MCF 10A (cell line): ENCODE measurements at places on chromosomes 5 and 9. TPM values are rescaled to one million over a fixed set of nuclear protein-coding genes. Genes with fewer than 3 reads are reported as not detected.

DNA sequence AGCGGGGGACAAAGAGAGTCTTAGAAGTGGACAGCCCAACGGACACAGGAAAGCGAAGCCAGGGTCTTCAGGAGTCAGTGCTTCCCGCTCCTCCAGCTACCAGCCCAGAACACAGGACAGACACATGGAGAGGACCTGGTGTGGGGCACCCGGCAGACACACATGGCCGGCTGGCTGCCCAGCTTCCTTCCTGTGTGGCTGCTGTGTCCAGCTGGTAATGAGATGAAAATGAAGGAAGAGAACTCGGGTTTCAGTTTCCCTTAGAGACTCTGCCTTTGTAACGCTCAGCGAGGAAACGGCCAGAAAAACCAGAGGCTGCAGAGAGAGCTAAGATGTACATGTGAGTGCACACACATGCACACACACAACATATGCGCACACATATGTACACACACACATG, 87.5 kb downstream of the SECISBP2 start:
- peaks cover 5% of the 10 kb centered on the region for H3K36me3 ChIP-seq
- no peak for DNase-seq
- H3K4me3 ChIP-seq, result no peak overlapping the region

DNA sequence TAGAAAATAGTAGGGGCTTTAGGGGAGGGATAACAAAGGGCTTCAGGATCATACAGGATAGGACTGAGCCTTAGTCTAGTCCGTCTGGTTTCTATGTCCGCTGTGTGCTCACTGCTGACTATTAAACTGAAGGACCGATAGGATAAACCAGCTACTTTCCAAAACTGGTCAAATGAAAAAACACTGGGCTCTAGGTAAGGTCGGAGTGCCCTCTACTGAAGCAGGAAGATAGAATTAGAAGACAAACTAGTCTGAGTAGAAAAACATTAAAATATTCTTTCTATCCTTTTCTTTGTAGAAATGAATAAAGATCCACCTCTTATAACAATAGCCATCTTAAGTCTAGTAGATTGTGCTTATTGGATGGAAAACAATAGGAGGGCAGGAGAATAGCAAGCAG, 133.6 kb downstream of the CEMIP2 start:
- no peak overlapping the region for H3K27ac ChIP-seq
- no peaks in the 10 kb centered on the region for H3K36me3 ChIP-seq
- DNase-seq, result no peak
- H3K4me3 ChIP-seq, result no peak overlapping the region

DNA sequence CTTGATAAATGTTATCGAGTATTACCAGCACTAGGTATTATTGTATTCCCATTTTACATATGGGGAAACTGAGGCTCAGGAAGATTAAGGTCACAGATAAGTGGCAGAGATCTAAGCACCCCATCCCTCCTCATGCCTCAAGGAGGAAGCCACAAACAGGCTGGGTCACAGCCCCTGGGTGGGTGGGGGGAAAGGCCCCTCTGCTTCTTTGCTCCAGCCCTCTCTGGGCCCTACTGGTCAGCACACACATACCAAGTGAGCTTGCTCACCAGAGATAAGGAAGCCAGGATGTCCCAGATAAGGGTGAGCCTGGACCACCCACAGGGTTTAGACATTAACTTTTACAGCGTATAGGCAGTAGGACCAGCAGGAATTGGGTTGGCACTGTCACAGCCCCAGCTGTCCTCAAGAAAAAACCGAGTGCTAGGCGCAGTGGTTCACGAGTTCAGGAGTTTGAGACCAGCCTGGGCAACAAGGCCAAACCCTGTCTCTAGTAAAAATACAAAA, 45.3 kb downstream of the STK10 start:
- no peaks in the 10 kb centered on the region for H3K27me3 ChIP-seq
- DNase-seq, result no peak
- H3K4me1 ChIP-seq, result no peaks in the 10 kb centered on the region
- H3K36me3 ChIP-seq, result no peaks in the 10 kb centered on the region
- no peak overlapping the region for H3K4me3 ChIP-seq

DNA sequence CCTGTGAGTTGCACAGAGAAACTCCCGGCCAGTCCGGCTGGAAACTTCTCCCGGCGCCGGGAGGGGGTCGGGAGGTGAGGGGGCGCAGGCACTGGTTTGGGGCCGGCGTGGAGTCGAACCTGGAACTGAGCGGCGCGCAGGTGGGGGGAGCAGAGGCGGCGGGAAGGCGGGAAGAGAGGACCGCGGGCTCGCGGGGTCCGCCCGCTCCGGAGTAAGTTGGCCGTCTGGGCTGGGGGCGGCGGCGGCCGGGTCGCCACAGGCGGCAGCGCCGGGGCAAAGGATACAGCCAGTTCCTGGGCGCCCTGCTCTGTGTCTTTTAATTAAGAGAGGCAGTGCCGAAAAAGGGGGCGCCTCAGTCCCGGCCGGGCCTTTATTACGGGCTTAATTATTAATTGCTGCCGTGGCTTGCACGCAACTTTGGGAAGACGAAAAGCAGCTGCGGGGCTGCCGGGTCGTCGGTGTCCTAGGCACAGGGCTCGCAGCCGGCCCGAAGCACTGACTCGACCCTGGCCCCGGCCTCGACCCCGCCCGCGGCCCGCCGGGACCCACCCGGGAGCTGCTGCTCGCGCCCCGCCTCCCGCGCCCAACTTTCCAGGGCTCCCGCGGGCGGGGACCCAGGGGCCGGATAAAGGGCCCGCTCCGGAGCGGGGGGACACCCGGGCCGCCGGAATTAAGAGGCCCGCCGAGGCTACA, 1.1 kb downstream of the NTNG2 start:
- no peak for DNase-seq
- H3K36me3 ChIP-seq, result no peaks in the 10 kb centered on the region
- no peak overlapping the region for H3K27ac ChIP-seq
- peak overlapping the region; percentile 69 for H3K4me3 ChIP-seq
- peaks cover 74% of the 10 kb centered on the region for H3K27me3 ChIP-seq

GRCh38 chr5:74626386-74627222, 13.9 kb downstream of the ENC1 start:
- no peak overlapping the region for H3K4me3 ChIP-seq
- H3K27me3 ChIP-seq, result no peaks in the 10 kb centered on the region
- DNase-seq, result no peak
- H3K4me1 ChIP-seq, result peaks cover 36% of the 10 kb centered on the region
- no peaks in the 10 kb centered on the region for H3K36me3 ChIP-seq

DNA sequence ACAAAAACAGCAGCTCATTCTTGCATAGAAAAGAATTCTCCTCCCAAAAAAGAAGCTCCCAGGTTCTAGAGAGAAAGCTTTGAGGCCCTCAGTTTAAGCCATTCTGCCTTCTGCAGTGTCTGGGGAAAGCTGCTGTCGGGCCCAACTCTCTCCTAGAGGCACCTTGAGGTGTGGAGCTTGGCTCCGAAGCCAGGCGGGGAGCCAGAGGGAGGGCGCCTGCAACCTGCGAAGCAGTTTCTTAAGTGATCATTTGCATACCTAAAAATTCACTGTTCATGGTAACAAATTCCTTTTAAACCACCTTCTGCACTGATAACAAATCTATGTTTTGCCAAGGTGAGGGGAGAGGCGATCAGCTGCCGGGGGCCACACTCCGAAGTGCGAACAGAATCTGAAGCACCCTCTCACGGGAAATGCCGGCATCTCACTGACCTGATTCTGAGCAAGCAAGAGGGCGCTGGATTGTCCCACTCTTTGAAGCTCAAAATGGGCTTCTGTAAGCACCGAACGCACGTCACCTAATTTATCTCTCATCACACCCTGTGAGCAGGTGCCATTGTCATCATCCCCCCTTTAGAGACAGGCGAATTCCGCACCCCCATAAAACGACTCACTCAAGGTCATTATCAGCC, 86.1 kb downstream of the GTF3C4 start:
- H3K4me1 ChIP-seq, result no peaks in the 10 kb centered on the region
- H3K36me3 ChIP-seq, result no peaks in the 10 kb centered on the region
- no peak overlapping the region for H3K27ac ChIP-seq
- DNase-seq, result no peak
- H3K27me3 ChIP-seq, result peaks cover 17% of the 10 kb centered on the region
- H3K4me3 ChIP-seq, result no peak overlapping the region

CCDC192 gene
- not detected in 2 replicates for total RNA-seq

PNPLA7 gene
- total RNA-seq, result 0.86 and 1.2 TPM in 2 replicates

WNK2 gene
- 0.07 and 0.29 TPM in 2 replicates for total RNA-seq

NKD2 gene
- total RNA-seq, result 0.21 and 0.32 TPM in 2 replicates
